ENCODE measurements at places on chromosomes 3 and 15. TPM values are rescaled to one million over a fixed set of nuclear protein-coding genes. Genes with fewer than 3 reads are reported as not detected.

The C3orf70 gene
- total RNA-seq: 3.1 TPM

GRCh38 chr3:66038726-66039589, at the start of gene MAGI1:
Gene MAGI1 (minus strand): TSS chr3:66038918. CDS start chr3:66038308, 610 bp downstream.
- peak; percentile 91 for DNase-seq

DNA sequence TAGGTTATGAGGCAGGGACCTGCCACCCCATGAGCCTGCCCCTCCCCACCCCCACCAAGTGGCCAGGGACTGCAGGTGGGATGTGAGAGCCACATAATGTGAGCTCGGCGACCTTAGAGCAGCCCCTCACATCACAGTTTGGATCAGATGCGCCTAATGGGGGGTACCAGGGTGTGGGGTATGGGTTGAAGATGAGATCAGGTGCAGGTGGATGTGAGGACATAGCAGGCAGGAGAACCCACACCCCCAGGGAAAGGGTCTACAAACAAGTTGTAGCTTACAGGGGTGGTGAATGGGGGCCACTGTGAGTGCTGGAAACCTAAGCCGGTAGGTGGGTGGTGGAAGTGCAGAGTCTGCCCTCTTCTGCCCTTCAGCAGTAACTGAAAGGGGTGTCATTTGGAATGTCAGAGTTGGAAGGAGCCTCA, 94.0 kb downstream of the CORO2B start:
- no peak for DNase-seq

DNA sequence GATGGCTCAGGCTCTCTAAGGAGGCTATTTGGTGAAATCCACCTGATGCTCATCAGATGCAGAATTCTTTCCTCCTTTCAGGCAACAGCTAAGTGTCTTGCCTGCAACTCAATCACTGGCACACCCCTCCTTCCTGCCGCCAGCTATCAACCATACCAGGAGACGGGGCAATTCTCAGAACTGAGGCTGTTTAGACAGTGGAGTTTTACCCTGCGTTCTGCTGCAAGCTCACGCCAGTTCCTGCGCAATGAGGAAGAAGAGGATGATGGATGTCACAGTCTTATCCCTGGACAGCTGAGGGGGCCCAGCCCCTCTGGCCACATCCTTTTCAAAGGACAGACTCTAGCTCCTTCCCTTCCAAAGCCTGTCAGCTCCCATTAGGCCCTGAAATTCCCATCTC, 7.0 kb upstream of the MANF start:
- no peak for DNase-seq

DNA sequence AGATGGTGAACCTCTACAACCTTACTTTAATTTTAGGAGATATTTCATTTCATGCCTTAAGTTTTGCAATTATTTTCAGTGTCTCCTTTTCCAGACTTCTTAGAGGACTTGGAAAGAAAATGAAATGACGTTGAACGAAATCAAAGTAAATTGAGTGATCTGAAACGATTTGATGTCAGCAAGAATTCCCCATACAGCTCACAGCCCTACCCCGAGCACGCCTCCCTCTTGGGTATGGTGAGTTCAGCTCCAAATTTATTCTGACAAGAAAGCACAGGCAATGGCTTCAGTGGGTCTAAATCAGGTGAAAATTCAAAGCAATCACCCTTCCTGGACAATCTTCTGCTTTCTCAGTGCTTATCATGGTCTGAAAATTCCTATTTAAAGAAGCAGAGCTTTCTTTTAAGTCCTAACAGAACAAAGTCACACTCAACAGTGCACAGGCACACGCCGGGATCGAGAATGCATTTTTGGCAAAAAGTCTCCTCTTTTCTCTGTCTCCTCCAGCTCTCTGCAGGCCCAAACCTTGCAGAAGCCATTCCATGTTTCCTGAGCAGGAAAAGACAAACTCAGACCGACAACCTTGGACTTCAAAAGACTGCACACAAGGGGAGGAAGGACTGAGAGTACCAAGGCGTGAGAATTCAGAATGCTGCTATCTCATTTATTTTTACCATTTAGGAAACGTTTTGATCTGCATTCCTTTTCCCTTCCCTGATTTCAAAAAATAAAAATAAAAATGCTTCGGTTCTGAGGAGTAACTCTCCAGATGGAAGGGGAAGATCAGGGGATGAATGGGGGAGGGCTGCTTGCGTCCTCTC, 72.0 kb downstream of the CCNL1 start:
- no peak for DNase-seq

DNA sequence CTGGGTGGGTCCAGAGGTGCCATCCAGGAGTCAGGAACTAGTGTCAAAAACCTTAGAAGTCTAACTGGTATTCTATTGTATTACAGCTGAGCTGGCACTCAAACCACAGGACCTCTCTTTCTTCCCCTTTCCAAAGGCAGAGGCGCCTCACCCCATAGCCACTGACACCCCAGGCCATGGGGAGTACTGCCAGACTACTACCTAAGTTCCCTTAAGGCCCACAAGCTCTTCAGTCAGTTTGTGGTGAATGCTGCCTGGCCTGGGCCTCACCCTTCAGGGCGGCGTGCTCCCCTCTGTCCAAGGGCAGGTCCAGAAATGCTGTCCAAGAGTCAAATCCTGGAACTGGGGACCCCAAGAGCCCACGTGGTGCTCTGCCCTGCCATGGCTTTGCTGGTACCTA, 43.0 kb upstream of the FGF7 start:
- no peak for DNase-seq

DNA sequence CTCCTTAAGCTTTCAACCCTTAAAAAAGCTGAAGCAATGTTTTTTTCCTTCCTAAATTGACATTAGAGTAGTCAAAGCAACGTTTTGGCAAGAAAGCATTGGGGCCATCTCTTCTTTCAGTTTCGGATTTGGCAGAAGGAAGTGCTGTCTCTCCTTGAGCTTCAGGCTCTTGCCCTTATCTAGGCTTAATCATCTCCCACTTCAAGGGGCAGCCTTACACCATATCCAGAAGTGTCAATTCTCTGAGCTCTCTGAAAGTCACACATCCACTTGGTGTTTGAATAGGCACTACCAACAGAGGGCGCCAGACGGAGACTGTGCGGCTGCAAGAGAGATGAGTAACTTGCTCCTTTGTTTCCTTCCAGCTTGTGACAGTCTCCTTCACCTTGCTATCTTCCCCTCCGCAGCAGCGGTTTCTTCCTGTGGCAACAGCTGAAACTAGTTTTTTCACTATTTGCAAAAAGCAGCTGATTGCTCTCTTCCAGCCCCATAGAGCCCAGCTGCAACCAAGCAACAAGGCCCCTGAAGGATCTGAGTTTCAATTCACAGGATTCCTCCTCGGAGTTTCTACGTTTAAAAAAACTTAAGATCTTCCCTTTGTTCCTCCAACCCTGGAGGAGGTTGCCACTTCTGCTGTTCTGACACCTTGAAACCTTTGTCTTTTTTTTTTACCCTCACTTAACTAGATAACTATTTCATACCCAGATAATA, 147.0 kb upstream of the SLCO3A1 start:
- peak; percentile 85 for DNase-seq

GRCh38 chr3:4926892-4927291, 52.3 kb upstream of the BHLHE40 start:
- DNase-seq: no peak

GRCh38 chr3:117488983-117489382, 779.4 kb downstream of the TUSC7 start:
- no peak for DNase-seq

GRCh38 chr3:126832933-126833332, 128.9 kb downstream of the CHCHD6 start:
- DNase-seq: no peak

GRCh38 chr3:118144919-118145318, 889.7 kb downstream of the IGSF11 start:
- DNase-seq: no peak

All from left cardiac atrium (tissue), 4 donors.